ENCODE measurements at places on chromosomes 2 and 18.
A peak's percentile ranks its signal among the peaks of the same experiment; 100 is the strongest.

GRCh38 chr2:55010149-55010591 lies 40.1 kb downstream of the RTN4 start:
- DNase-seq: peak; percentile 69

GRCh38 chr2:240249423-240250149 lies 109.1 kb upstream of the OTOS start:
- DNase-seq: no peak

- DNase-seq: no peak
These were observed 105.5 kb upstream of the HDAC4 start for GRCh38 chr2:239506101-239506857.

DNA sequence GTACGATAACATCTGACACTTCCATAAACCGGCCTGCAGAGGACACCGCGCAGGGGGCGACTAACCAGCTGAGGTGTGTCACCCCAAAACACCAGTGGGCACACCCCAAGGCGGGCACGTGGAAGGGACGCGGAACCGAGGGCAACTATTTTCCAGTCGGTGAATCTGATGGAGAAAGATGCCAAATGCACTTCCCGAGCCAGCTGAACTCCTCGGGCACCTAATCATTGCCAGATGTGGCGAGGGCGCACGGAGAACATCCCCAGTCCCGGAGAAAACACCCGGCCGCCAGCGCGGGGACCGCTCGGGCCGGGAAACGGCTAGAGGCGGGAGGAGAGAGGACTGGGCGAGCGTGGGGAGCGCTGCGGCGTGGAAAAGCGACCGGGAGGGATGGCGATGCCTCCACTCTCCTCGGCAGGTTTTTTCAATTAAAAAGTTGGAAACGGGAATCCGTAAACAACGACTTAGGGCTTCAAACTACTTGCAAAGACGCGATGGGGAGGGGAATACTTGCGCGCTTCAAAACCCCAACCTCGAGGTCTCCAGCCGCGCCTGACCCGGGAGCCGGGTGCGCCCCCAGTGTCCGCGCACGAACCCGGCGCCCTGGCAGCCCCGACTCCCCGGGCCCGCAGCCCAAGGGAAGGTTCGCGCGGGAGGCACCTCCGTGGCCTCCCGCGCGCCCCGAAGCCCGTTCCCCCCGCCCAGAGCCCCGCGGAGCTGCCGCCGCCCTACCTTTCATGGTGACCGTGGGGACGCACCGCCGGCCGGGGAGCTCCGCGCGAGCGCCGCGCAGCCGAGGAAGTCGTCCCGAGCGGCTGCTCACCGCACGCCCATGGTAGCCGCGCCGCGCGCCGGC lies 497 bp downstream of the COLEC12 start:
- DNase-seq: no peak

- DNase-seq: no peak
These were observed 59.1 kb downstream of the VSNL1 start for GRCh38 chr2:17599617-17600016.

DNA sequence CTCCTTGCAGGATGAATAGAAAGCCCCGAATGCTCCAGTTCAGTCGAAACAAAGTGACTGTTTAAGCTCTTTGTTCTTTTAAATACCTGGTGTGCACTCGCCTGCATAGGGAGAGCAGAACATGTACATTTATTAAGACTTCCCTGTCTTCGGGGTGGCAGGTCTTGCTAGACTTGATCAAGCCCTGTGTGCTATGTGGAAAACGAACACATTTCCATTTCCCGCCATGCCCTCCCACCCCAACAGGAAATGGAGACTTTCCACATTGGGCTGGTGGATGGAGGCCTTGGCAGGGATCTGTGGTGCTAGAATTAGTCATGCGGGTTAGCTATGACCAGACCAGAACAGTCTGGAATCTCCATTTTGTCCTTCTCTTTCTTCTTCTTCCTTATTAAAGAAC lies 321.0 kb upstream of the THSD7B start:
- DNase-seq: no peak

DNA sequence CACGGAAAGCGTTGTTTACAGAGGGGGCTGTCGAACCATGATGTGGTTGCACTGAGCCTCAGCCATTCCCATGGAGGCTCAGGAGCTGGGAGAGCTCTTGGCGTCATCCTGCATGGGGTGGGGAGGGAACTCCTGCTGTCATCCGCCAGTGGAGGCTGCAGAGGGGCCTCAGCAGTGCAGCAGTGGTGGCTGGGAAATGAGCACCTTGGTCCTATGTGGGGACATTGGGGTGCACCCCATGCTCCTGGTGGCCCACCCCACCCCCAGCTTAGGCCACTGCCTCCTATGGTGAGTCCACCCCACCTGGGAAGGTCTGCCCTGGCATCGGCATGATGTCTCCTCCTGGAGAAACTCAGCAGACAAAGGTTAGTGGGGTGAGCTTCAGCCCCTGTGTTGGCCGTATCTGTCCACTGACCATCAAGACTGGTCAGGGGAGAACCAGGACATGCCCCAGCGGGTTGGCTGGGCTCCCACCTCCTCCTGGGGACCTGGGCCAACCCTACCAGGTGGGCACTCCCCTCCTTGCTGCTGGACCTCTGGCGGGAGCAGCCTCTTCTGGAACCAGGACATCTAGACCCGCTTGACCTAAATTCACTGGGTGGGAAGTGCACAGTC lies 67.8 kb upstream of the HDAC4 start:
- DNase-seq: no peak

DNA sequence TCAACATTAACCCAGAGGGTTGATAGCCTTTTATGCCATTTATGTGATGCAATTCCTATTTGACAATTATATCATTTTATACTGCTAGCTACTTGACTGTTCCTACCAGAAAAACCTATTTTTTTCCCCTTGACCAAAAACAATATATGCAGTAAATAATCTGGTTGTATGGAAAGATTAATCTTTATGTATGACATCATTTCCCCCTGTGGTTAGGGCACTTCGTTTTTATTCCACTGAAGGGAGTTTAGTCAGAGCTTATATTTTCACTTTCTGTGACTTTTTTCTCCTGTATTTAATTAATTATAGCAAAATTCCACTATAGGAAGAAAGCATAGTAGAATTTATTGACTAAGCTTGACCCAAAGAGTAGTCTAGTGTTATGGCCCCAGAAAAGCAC lies 107.6 kb downstream of the HAUS1 start:
- peak; percentile 31 for DNase-seq

DNA sequence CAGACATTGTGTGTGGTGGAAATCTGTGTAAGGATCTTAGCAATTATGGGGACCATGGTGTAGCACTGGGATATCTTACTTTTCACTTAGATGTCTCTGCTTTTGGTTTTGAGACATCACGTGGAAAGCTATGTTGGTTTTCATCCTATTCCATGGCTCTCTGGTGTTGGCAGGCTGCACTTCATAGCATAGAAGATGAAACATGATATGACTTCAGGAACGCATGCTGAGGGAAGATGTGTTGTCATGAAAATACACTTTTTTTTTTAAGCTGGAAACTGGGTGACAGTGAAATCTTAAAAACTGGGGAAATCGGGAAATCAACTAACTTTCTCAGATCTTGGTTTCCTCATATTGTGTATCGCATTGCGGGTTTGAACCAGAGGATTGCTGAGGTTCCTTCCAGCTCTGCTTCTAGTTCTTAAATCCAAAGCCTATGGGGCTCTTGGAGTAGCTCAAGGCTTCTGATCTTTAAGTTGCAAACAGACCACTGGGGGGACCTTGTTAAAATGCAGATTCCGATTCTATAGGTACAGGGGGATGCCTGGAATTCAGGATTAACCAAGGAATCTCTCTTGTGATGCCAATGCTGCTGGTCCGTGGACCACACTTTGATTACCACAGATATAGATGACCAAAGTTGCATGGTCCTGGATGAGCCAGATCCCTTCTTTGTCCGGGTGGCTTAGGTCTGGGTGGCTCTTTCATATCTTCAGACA lies 160.7 kb downstream of the SH3RF3 start:
- DNase-seq: no peak

DNA sequence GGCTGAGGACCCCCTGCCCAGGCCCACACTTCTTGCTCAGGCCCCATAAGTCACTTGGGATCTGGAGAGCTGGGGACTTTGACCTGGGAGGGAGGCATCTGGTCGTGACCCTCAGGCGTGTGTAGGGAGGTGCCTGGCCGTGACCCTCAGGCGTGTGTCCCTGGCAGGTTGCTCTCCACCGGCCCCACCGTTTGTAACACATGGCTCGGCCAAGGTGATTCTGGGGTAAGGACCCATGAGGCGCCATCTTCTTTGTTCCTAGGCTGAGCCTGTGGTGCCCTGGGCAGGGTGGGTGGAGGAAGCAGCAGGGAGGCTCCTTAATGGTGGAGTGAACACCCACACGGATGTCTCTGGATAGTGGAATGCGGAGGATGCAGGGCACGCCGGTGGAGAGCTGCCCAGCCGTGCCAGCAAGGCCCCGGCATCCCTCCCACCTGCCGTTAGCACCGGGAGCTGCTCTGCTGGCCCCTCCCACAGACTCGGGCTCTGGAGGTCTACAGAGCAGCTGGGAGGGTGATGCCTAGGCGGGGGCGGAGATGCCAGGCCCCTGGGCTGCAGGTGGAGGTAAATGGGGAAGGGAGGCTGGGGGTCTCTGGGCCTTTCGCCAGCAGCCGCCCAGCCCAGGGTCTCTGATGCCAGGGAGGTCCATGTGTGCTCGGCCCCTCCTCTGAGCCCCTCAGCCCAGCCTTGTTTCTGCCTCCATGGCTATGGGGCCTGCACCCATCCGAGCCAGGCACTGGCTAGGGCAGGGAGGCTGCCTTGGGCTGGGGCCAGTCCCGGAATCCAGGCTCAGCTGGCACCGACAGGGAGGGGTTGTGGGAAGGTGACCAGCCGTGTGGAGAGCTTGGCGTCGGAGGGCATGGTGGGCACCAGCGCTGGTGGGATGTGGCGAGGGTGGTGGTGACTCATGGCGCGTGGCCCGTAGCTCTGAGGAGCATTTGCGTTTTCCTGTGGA lies 1.1 kb upstream of the GAL3ST2 start:
- DNase-seq: no peak

DNA sequence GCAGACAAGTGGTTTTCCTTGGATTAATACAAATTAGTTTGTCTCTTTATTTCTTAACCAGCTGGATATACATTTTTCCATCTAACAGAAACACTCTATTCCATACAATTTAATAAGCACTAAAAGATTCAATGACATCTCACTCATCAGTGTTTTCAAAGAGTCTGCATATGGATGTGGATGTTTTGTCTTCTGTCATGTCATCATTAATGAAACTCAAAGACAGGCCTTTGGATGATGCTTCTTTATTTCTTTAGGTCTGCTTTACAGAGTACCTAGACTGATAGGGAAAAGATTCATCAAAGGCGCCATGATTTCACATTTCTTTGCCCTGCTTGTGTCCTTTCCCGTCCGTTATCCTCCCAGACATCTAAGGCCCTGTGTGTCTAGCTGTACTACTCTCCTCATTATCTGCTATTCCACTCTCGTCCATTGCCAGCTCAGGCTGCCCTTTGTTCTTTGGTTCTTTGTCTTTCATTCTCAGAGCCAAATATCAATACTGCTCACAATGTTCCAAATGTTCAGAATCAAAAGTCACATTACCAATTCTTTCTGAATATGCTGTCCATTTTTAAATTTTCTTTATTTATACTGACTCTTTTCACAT lies 232.3 kb upstream of the CHAC2 start:
- DNase-seq: no peak

DNA sequence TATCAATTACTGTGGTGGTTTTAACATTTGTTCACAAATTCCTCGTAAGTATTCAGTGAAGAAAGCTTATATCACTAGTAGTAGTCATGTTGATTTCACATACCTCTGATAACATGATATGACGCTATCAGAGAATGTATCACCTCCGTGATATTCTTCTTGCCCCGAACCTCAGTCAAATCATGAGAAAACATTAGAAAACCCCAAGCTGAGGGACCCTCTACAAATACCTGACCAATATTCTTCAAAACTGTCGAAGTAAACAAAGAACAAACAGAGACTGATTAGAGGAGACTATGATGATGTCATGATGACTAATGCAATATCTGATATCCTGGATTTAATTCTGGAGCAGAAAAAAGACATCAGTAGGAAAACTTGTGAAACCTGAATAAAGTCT lies 85.6 kb upstream of the SPOPL start:
- no peak for DNase-seq

DNA sequence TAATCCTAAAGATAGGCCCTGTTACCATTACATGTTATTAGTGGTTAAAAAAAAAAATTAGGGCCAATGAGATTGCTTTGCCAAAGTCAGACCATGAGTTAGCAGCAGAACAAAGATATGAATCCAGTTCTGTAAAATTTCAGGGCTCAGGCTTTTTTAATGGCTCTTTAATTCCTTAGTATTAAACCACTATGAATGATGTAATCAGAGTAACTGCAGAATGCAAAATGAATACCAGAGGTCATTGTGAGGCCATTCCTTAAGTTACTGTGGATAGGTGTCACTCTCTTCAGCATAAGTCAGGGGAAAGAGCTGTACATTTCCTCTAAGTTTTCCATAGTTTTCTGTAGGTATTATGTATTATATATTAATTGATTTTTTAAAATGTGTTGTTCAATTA lies 42.2 kb upstream of the TBR1 start:
- DNase-seq: no peak

GRCh38 chr2:100283724-100284501 lies 38.4 kb downstream of the LONRF2 start:
- no peak for DNase-seq
